ENCODE measurements at places on chromosomes 3 and 15. TPM values are rescaled to one million over a fixed set of nuclear protein-coding genes. Genes with fewer than 3 reads are reported as not detected.

DNA sequence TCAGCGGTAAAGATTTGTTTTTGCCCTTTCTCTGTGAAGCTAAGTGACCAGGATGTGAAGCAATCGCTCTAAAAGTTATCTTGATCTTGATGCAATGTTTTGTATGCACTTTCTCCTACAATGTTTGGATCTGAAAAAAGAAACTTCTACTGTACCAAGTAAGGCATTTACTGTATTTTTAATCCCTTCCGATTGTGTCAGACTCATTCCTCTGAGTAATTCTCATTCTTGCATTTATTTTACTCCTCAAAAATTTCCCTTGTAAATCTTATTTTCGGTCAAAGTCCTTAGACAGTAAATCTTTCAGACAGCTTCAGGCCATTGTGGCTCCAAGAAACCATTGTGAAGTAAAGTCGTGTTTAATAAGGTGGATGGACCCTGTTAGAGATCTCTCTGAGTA is 141.9 kb downstream of the TP63 start:
- DNase-seq, result no peak

GRCh38 chr3:15634671-15635070 is 33.1 kb downstream of the BTD start:
- no peak for DNase-seq

ANXA2 gene
- 684 TPM for total RNA-seq

- no peak for DNase-seq
Measured at GRCh38 chr3:126569390-126569975, 10.8 kb upstream of the C3orf22 start.

DNA sequence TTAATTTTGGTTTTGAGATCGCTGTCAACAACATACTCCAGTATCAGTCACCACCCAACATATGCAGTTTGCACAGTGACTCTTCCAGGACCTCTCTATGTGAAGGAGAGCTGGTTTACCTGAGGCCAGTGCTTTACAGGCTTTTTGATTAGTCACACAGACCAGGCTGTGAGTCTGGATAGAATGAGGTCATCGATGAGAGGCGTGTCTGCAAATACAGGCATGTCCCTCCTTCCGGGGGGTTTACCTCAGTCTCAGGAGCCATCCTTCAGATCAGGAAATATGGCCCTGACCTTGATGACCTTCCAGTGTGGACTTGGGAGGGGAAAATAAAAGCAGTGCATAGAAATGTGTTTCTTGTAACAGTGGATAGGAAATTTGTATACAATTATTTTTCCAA is 46.9 kb downstream of the KBTBD12 start:
- no peak for DNase-seq

DNA sequence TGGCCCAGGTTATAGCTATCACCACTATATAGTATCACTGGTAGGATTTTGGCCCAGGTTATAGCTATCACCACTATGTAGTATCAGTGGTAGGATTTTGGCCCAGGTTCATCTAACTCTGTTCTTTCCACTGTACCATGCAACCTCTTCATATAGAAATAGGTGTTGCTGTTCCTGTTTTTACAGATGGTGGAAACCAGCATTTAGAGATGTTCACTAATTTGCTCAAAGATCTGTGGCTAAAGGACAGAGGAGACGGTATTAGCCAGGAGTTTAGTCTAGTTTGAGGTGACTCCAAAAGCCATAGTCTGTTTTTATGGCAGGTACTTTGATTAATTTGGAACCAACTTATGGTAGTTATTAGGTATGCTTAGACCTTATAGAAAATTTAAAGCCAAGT is 3.1 kb downstream of the LRCH3 start:
- no peak for DNase-seq

- DNase-seq, result no peak
Measured at GRCh38 chr3:188772886-188773285, 398.9 kb upstream of the TPRG1 start.

DNA sequence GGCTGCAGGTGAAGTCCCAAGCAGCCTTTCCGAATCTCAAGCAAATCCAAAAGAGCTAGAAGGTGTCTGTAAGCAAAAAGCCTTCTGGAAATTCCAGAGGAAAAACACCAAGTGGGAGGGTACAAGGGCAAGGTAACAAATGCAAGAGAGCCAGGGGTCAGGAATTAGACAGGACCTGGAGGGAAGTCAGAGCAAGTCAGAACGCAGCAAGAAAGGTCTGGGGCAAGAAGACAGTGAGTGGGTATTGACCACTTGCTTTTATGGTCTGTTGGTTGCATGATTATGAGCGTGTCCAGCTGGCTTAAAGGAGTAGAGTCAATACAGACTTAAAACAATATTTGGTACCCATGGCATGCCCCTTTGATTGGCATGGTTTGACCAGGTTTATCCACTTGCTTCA is 66.7 kb upstream of the OXTR start:
- DNase-seq, result no peak

DNA sequence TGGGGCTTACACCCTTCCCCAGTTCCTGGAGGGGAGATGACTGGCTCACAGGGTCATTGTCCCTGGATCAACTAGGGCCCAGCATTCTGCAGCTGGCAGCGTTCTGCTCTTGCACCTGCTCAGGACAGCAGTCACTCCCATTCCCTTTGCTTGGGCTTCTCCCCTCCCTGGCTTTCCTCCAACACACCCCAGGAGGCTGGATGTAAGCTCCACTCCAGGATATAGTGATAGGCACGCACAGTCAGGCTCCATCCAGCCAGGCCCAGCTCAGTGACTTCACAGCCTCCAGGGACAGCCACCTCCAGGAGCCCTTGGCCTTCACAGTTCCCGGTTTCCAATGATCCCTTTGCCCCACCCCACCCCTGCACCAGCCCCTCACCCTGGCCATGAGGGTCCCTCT is 1.9 kb downstream of the SPTBN5 start:
- no peak for DNase-seq

DNA sequence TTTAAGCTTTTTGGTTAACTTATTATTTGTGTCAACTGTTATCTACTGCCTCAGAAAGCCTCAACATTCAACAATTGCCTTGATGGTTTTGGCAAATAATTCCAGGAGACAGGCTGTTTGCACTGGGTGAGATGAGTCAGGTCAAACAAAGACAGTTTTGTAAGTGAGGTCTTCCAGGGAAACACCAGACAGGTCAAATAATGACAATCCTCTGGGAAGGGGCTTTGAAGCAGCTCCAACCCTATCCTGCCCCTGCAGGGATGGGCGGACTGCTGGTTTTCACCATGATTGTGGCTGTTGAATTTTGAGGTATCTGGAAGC is 79.4 kb upstream of the PRR23E start:
- no peak for DNase-seq

- no peak for DNase-seq
Measured at GRCh38 chr15:101054991-101055390, 135.8 kb downstream of the LRRK1 start.

CHRFAM7A gene
- 2.7 TPM for total RNA-seq

DNA sequence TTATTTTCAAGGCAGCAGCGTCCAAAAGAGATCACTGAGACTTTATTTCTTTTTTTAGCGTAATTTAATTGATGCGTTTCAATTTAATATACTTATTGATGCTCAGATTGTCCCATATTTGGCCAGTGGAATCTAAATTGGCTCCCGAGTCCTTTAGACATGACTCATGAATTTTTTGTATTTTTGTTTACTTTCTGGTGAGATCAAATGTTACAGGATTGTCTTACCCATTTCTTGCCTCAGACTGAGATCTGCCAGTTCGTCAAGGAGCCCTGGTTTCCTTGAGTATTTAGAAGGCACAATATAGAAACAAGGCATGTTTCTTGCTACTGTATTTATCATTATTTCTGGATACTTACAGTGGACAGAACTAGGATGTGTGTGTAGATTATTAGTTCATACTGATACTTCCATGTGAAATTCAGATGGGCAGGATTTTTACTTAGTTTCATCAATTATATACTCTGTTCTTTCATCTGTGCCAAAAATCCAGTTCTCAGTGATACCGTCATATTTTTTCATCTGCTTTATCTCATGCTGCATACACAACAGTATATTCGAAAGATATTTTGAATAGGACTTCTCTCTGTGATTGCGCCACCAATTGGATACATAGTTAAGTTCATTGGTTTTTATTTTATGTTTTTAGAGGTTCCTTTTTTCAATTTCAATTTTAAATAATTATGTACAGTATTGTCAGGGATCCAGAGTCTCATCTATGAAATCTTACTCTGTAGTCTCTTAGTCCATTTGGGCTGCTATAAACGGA is 436.9 kb upstream of the C2CD4B start:
- DNase-seq, result no peak

RASGRF1 gene
- 2.1 TPM for total RNA-seq

- no peak for DNase-seq
Measured at GRCh38 chr3:1232276-1232675, 139.5 kb downstream of the CNTN6 start.

- no peak for DNase-seq
Measured at GRCh38 chr15:55281517-55282228, 7.9 kb downstream of the RAB27A start.

- DNase-seq, result no peak
Measured at GRCh38 chr15:66172324-66172980, 81.1 kb downstream of the MEGF11 start.

TNNC1 gene
- 9.4 TPM for total RNA-seq

GRCh38 chr15:39074341-39074985 is 506.4 kb upstream of the THBS1 start:
- DNase-seq, result no peak

DNA sequence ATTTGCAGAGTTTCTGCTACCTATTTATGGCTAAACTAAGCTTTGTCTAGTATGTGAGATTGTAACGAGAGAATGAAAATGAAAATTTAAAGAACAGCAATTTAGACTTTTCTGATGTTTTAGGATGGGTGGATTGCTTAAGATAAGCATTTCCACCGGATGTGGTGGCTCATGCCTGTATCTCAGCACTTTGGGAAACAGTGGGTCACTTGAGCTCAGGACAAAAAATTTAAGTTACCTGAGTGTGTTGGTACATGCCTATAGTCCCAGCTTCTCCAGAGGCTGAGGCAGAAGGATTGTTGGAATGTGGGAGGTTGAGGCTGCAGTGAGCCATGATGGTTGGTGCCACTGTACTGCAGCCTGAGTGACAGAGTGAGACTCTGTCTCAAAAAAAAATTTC is 3.3 kb downstream of the PPP4R2 start:
- DNase-seq, result no peak

- DNase-seq, result no peak
Measured at GRCh38 chr15:78654272-78654671, 13.3 kb upstream of the CHRNB4 start.

RBPMS2 gene
- 16.9 TPM for total RNA-seq

DNA sequence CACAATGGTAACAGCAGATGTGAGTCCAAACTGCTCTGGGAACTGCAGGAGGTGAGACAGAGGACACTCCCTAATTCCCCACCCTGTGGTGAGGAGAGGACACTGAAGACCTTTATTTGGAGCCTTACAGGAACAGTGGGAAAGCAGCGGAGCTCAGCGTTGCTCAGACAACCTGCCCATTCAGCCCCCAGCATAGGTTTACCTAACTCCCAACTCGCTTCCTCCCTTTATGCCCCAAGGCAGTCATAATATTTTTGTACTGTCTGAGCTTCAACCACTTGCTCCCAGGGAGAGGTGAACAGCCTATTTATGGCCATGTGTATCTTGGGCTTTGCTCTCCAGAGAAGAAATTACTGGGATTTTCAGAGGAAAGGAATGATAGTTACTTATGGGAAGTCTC is 34.1 kb downstream of the SHC4 start:
- DNase-seq, result no peak

DNA sequence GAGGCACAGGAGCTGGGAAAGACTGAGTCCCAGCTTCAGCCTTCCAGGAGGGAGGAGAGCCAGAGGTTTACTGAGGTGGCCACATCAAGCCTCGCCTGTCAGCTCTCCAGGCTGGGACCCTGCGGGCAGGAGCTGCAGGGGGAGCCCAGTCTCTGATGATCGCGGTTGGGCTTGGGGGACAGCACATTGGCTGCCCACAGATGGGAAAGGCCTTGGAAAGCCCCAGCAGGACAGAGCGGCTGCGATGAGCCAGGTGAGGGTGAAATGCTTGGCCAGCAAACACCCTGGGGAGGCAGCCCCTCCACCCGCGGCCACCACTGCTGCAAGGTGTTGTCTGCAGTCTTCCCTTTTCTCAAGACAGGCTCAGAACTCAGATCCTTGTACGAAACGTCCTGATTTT is 31.2 kb downstream of the SEC61A1 start:
- no peak for DNase-seq

- DNase-seq, result no peak
Measured at GRCh38 chr3:31936420-31937060, 44.5 kb downstream of the OSBPL10 start.

DNA sequence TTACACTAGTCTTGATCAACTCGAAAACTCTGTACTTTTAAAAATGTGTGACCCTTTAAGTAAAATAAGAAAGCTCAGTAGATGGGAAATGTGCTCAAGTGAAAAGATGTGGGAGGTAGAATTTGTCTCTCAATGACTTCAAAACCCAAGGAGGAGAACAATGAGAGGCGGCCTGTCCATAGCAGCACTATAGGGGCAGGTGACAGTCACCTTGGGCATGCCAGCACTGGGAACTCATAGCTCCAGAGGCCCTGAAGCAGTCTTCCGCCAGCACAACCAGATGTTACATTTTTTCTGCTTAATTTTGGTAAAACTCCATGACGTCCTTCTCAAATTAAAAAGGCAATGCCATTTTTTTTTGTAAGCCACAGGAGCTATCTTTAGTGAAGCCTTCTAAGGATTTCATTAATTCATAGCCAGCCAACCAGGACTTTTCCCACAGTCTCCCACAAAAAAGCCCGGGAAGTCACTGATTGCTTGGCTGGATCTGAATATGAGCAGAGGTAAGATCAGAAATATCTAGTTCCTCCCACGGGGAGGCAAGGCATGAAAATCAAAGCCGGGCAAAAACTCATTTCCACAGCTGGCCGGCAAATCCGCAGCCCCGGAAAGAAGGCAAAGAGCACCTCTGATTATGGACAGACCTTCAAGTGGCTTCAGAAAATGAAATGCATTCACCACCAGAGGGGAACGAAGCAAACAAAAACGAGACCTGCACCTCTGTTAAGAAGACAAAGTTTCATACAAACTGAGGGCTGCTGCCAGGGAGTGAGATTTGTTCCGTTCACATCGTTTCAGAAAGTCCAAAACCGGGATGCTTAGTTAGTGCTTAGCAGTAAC is 10.5 kb downstream of the IL17RD start:
- no peak for DNase-seq

DNA sequence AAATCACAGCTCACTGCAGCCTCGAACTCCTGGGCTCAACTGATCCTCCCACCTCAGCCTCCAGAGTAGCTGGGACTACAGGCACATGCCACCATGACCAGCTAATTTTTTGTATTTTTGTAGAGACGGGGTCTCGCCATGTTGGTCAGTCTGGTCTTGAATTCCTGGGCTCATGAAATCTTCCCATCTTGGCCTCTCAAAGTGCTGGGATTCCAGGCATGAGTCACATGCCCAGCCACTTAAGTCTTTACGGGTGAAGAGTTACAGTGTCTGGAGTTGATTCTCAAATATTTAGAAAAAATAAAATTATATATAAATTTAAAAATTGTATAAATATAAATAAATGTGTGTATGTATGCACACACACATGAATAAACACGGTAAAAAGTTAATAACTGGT is 14.5 kb upstream of the KBTBD12 start:
- DNase-seq, result no peak

- DNase-seq, result peak; percentile 78
Measured at GRCh38 chr15:78914027-78914764, 30.6 kb downstream of the CTSH start.

- no peak for DNase-seq
Measured at GRCh38 chr3:44050101-44050500, 191.6 kb upstream of the TOPAZ1 start.

- DNase-seq, result no peak
Measured at GRCh38 chr3:132354916-132355702, 37.9 kb downstream of the ACP3 start.

GRCh38 chr3:169354774-169355501 is 308.6 kb downstream of the MECOM start:
- no peak for DNase-seq

GRAMD1C gene
- total RNA-seq, result 11.1 TPM
